ENCODE measurements at places on chromosomes 12 and 14. TPM values are rescaled to one million over a fixed set of nuclear protein-coding genes. Genes with fewer than 3 reads are reported as not detected.

Gene KRT71
- total RNA-seq, result not detected

Gene E2F7
- total RNA-seq, result 3.9 TPM

Gene SLCO1B1
- not detected for total RNA-seq

Gene NFE2
- total RNA-seq, result 1.4 TPM

Gene IAPP
- total RNA-seq, result not detected

Gene OR6C2
- total RNA-seq, result not detected

GRCh38 chr12:56836317-56836716, 73.2 kb downstream of the HSD17B6 start:
- peak; percentile 67 for DNase-seq

GRCh38 chr12:8823565-8824300, 1.3 kb downstream of the A2ML1 start:
- peak; percentile 6 for DNase-seq

- DNase-seq, result no peak
Measured at GRCh38 chr12:128808651-128809050, 15.1 kb downstream of the SLC15A4 start.

DNA sequence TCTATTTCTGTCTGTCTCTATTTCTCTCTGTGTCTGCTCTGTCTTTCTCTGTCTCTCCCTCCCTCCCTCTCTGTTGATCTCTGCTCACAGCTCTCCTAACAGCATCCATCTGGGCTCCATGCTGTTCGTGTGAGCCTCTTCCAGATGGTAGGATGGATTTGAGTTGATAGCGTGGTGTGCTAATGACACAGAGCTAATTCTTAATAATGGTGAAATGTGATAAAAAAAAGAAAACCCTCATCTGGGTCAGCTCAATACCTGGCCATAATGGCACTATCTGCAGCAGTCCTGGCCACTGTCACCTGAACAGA, 96.4 kb downstream of the AACS start:
- DNase-seq, result no peak

DNA sequence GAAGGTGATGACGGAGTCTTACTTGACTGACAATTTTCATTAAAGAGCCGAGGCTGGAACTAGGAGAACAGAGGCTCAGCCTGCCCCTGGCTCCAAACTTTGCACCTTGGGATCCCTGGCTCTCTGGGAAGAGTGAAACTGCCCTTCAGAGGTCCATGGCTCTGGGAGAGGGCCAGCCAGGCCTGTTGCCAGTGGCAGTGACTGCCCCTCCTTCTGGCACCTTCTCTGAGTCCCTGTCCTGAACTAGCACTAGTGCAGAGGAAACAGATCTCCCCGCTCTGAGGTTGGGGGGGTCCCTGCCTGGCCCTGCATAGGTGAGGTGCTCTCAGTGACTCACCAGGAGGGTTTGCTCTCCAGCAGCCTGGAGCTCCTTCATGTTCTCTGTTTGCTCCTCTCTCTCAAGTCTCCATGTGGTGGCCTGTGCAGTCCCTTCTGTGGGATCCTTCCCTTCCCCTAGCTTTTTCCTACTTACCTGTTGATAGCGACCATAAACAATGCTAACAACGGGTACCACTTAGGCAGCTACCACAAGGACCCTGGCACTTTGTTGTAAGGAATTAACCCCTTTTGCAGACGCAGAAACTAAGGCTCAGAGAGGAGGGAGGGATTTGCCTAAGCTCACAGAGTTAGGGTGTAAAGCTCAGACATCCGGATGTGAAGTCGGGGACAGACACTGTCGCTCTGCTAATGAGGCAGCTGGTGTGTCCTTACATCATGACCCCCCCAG, 22.4 kb downstream of the FAM222A start:
- no peak for DNase-seq

GRCh38 chr12:109725321-109726105, 11.9 kb downstream of the FAM222A start:
- no peak for DNase-seq

- DNase-seq, result no peak
Measured at GRCh38 chr14:79836577-79836976, 374.7 kb downstream of the DIO2 start.

Data from myocyte (in vitro differentiated cells).